Right ventricle myocardium inferior (tissue), 1 donor: ENCODE measurements at places on chromosomes 1 and 21. TPM values are rescaled to one million over a fixed set of nuclear protein-coding genes. Genes with fewer than 3 reads are reported as not detected.

DNA sequence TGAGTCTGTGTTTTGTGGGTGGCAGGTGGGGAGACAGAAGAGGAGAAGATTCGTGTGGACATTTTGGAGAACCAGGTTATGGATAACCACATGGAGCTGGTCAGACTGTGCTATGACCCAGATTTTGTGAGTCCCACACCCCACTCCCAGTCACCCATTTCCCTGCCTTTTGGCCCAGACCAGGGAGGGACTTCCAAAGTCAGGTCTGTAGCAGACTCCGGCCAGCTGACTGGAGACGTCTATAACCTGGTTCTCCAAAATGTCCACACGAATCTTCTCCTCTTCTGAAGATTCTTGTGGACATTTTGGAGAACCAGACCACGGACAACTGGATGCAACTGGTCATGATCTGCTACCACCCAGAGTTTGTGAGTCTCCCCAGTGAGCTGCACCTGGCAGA is 1.6 kb downstream of the GSTM5 start:
- DNase-seq: no peak

- no peak for DNase-seq
Measured at GRCh38 chr1:26350701-26351589, 3.0 kb downstream of the CRYBG2 start.

DNA sequence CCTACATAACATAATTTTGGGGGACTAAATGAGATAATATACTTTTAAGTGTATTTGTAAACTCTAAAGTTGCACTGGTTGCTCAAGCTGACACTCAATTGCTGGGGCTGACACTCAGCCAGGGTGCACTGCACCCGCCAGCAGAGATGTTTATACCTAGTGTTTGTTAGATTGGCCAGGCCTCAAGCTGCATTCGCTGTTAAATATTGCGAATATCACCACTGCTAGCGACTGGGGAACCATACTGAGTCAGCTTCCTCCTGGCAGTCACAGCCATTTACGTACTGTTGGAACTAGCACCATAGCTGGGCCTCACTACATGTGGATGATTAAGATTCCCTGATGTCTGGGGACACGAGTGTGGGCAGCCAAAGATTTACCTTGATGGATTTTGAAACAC is 12.7 kb upstream of the RWDD3 start:
- no peak for DNase-seq

DNA sequence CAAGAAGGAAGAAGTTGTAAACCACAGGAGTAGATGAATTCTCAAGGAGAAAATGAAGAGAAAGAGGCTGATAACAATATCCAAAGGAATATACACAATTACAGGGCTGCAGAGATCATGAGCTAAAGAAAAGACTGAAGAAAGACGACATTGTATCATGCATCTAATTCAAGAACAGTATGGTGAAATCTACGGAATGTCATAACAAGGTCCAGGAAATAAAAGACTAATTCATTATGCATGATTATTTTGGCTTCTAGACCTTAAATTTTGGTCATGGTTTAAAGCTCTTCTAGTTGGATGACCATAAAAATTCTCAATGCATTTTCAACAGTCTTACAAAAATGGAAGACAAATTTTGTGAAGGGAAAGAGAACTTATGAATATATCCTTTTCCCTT is 71.7 kb downstream of the SH3GLB1 start:
- no peak for DNase-seq

- DNase-seq: no peak
Measured at GRCh38 chr1:71621785-71622184, 541.0 kb upstream of the ZRANB2 start.

- no peak for DNase-seq
Measured at GRCh38 chr1:151502859-151503780, 8.1 kb upstream of the CGN start.

GRCh38 chr1:119873135-119874015 is 22.9 kb downstream of the ADAM30 start:
- DNase-seq: no peak

GRCh38 chr1:200888349-200888838 is 6.3 kb upstream of the INAVA start:
- DNase-seq: no peak

DNA sequence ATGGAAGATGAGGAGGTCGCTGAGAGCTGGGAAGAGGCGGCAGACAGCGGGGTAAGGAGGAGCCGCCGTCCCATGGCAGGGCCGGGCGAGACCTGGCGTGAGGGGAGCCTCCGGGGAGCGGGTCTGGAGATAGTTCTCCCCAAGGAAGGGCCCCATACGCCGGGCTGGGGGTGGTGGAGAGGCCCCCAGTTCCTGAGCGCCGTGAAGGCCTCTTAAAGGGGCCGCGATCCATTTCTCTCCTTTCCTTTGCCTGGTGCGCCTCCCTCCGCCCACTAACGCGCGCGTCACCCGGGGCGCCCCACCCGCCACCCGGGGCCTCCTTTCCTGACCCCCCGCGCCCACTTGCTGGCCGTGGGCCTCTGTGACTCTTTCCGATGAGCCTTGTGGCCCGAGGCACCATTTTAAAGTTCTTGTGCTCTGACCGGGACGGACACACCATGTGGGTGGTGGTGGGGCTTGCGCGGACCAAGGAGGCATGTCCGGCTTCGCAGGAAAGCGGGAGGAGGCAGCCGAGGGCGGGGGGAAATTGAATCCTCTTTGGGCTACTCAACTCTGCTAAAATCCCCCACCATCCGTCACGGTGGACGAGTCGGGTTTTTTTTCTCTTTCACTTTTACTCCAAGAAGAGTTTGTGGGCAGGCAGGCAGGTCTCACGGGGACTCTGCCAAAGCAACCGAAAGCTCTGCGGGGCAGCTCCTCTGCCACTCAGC is 371 bp downstream of the SZRD1 start:
- DNase-seq: peak; percentile 90

DNA sequence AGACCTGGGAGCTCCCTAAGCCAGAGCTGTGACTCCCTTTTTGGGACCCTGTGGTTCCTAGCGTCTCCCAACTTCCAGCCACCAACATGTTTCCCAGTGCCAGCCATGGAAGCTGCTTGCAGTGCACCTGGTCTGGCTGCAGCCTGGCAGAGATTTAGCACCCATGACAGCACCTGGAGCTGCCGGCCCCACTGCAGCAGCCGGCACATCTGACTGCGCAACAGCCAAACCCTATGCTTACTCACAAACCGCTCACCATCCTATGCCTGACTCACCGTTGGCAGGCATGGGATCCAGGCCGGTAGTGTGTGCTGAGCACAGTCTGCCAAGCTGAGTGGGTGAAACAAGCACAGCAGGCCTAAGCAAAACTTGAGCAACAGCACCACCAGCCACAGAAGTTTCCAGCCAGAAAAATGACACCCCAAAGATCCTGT is 435.9 kb upstream of the PRMT6 start:
- no peak for DNase-seq

DNA sequence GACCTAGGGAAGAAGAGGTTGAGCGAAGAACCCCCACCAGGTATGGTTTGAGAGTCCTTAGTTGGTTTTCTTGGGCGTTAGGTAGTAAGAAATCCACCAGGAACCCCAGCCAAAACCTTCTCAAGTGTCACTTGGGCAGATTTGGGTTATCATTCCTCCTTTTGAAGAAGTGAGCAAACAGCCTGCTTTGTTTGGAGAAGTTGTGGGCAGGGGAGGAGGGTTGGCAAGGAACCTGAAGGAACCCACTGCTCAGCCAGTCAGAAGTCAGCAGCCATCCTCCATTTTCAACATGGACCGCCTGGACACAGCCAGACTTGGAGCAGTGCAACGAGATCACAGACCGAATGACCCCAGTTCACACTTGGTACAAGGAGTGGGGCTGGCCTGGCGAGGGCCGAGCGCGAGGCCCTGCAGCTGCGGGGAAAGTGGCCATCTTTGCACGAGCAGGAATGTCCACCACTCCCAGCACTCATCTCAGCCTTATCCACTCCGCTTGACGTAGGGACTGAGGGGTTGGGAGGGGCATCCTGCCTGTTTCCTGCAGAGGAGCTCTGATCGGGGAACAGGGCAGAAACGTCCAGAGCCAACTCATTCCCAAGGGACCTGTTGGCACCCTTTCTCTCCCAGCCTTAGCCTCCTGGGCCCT is 7.2 kb downstream of the ADPRS start:
- no peak for DNase-seq

GRCh38 chr21:34582506-34583150 is 32.3 kb downstream of the RCAN1 start:
- peak; percentile 73 for DNase-seq

DNA sequence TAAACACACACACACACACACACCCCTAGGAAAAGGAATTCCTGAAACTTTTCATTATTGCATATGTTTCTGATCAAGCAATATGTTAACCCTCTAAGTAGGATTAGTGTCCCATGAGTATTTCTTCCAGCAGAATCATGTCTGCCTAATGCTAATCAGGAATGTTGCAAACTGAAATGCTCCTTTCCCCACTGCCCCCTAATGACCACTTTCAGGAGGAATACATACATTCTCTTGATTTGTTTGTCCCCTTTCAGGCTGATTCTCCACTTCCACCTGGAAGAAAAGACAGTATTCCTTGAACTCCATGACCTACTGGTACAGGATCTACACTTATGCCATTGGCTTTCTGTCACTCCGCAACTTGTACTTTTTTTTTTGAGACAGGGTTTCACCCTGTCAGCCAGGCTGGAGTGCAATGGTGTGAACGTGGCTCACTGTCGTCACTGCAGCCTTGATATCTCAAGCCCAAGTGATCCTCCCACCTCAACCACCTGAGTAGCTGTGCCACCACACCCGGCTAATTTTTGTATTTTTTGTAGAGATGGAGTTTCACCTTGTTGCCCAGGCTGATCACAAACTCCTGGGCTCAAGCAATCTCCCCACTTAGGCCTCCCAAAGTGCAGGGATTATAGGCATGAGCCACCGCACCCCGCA is 56.7 kb downstream of the LRIG2 start:
- no peak for DNase-seq

DNA sequence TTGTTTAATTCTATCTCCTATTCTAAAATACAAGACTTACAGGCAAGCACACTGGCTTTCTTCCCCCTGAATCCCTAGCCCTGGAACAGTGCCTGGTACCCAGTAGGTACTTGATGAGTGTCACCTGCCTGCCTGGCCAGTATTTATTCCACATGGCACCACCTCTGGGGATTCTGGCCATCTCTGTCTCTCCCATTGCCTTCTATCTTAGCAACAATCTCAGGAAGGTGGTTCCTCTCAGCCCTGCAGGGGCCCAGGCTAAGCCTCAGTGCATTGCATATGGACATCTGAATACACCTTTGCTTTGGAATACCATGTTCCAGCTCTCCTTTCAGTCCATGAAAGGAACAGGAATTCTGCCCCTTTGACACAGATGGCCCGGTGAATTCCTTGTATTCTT is 81.0 kb downstream of the HIVEP3 start:
- DNase-seq: no peak

DNA sequence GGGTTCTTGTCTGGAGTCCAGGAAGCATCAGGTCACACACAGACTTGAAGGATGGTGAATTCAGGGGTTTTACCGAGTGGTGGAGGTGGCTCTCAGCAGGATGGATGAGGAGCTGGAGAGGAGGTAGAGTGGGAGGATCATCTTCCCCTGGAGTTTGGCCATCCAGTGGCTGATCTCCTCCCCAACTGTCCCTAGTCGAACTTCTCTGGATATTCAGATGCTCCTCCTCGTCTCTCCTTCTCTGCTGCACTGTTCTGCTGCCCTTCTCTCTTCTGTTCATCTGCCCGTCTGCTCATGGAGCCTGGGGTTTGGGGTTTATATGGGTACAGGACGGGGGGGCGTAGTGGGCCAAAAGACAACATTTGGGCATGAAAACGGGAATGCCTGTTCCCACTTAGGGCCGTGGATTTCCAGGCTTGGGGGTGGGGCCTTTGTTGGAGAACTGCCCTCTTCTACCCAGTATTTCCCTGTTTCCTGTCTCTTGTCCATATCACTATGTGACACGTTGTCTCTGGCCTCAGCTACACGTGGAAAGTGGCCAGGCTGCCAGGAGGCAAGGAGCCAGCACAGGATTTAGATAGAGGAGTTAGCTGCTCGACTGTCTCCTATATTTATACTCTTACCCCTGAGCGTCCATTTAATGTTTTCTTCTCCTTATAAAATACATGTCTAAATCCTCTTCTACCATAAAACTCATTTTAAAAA is 76.7 kb downstream of the SIPA1L2 start:
- DNase-seq: peak; percentile 83

DNA sequence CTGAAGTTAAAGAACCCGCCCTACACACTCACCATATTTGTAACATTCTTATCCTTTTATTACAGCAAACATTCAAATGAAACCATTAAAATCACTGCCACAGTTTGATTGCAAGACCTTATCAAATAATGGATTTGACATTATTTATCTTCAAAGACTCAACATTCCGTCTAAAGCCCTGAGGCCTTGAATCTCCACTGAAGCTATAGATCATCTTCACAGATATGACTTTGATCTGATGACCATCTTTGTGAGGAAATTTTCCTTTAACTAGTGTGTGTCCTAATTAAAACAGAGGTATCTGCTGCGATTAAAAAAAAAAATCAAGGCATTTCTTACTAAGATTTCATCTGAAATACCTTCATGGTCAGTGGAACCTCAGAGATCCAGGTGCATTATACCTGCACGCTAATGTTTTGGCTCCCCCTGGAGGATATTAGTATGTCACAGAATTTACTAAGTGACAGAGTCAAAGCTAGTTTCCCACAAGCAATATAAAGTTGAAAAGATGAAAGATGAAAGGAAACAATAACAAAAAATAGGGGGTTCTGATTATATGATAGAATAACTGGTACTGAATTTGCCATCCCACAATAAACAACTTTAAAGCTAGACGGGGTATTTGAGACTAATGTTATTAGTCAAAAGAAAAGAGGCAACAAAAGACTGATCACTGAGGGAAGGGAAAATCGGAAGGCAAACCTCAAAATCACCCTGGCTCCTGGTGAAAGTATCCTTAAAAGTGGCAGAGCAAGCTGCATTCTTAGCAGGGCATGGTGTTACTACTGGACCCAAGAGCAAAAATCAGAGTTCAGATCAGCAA is 923.4 kb downstream of the NCAM2 start:
- DNase-seq: no peak

- no peak for DNase-seq
Measured at GRCh38 chr1:176183618-176184017, 23.5 kb downstream of the COP1 start.

- DNase-seq: no peak
Measured at GRCh38 chr21:46552274-46552673, 52.6 kb downstream of the S100B start.

- DNase-seq: peak; percentile 68
Measured at GRCh38 chr1:12179111-12179519, 12.3 kb downstream of the TNFRSF1B start.

DNA sequence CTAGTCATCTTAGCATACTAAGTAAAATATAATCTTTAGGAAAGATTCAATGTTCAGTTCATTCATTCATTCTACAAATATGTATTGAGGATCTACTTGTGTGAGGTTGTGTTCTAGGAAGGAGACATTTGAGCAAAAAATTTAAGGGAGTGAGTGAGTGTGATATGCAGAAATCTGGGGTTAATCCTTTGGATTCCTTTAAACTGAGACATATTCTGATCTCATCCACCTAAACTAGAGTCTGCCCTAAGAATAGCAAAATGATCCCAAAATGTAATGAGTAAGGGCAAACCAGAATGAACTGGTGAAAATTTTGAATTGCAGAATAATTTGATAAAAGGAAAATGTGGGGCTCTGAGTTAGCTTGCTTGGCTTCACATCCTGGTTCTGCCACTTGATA is 8.6 kb downstream of the UBE2U start:
- no peak for DNase-seq

The PLOD1 gene
- total RNA-seq: 70.4 TPM

The HMGCS2 gene
- 161 TPM for total RNA-seq

The MROH7 gene
- total RNA-seq: 3.8 TPM

The OR2T2 gene
- not detected for total RNA-seq

The MSH4 gene
- total RNA-seq: 0.35 TPM

The SLC41A1 gene
- 458 TPM for total RNA-seq

The SGIP1 gene
- 3.5 TPM for total RNA-seq

The ETV3L gene
- not detected for total RNA-seq

The PAPPA2 gene
- 0.35 TPM for total RNA-seq

The CCDC185 gene
- not detected for total RNA-seq
